ENCODE measurements at places on chromosomes 11 and 22. TPM values are rescaled to one million over a fixed set of nuclear protein-coding genes. Genes with fewer than 3 reads are reported as not detected.

- no peaks in the 10 kb centered on the region for H3K36me3 ChIP-seq
- peaks cover 11% of the 10 kb centered on the region for H3K4me1 ChIP-seq
- H3K4me3 ChIP-seq: no peak overlapping the region
- H3K27ac ChIP-seq: no peak overlapping the region
These were observed 34.4 kb downstream of the TNRC6B start for GRCh38 chr22:40212121-40212520.

GRCh38 chr22:23969071-23969470 is 2.4 kb downstream of the DDTL start:
- no peak overlapping the region for H3K27ac ChIP-seq
- H3K4me1 ChIP-seq: no peaks in the 10 kb centered on the region
- no peaks in the 10 kb centered on the region for H3K27me3 ChIP-seq
- H3K4me3 ChIP-seq: no peak overlapping the region

DNA sequence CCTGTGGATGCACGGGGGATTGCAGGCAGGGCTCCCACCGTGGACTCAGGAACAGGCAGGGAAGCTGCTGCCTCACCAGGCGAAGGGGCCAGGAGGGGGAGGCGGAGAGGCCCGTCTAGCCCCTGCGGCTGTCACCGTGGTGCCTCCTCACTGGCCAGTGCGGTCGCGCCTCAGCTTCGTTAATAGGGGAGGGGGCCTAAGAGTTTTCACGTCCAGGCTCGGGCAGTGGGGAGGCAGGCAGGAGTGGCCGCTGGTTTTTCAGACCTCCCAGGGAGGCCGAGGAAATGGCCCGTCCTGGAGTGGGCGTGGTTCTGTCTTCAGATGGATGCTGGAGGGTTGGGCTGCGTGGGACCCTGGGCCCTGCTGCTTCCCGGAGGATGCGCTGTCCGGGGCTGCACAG is 91.1 kb upstream of the B3GAT1 start:
- no peaks in the 10 kb centered on the region for H3K36me3 ChIP-seq
- no peaks in the 10 kb centered on the region for H3K27me3 ChIP-seq
- H3K4me1 ChIP-seq: no peaks in the 10 kb centered on the region
- no peak overlapping the region for H3K27ac ChIP-seq
- DNase-seq: no peak

GRCh38 chr11:68780829-68781228 is 29.5 kb upstream of the TESMIN start:
- H3K4me3 ChIP-seq: no peak overlapping the region
- H3K4me1 ChIP-seq: no peaks in the 10 kb centered on the region
- no peak overlapping the region for H3K27ac ChIP-seq
- no peaks in the 10 kb centered on the region for H3K27me3 ChIP-seq

DNA sequence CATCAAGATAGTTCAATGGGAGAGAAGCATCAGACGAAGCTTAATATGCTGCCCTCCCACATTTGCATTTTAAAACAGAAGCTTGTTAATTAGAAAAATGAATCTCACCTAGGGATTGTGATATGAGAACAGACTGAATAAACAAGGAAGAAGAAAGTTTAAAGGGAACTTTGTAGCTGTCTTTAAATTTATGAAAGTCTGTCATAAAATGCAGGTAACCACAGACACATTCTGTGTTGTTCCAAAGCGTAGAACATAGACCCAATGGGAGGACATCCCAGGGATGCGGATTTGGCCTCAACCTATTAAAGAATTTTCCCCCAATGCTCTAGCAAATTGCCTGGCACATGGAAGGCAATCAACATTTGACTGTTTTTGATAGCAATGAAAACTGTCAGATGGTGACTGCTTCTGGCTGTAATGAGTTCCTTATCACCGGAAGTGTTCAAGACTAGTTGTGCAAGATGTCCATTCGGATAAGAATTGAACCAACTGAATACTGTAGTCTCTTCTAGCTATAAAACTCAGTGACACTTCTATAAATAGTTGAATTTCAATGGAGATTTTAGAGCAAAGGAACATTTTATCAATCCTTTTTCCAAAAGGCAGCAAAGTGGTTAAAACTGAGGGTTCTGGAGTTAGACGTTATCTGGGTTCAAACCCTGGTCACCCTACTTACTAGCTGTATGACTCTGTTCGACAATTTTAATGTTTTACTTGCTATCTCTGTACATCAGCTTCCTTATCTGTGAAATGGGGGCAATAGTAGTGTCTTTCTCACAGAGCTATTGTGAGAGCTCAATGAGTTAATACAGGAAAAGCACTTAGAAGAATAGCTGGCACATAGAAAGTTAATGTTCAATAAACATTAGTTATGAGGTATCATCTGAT is 64.9 kb downstream of the LIF start:
- no peaks in the 10 kb centered on the region for H3K27me3 ChIP-seq
- H3K36me3 ChIP-seq: no peaks in the 10 kb centered on the region
- DNase-seq: no peak
- H3K4me3 ChIP-seq: no peak overlapping the region

- peak; percentile 44 for DNase-seq
- H3K4me1 ChIP-seq: peaks cover 14% of the 10 kb centered on the region
- no peaks in the 10 kb centered on the region for H3K27me3 ChIP-seq
- H3K27ac ChIP-seq: peak overlapping the region; percentile 20
- no peak overlapping the region for H3K4me3 ChIP-seq
These were observed 25.0 kb downstream of the SWAP70 start for GRCh38 chr11:9688716-9689511.

DNA sequence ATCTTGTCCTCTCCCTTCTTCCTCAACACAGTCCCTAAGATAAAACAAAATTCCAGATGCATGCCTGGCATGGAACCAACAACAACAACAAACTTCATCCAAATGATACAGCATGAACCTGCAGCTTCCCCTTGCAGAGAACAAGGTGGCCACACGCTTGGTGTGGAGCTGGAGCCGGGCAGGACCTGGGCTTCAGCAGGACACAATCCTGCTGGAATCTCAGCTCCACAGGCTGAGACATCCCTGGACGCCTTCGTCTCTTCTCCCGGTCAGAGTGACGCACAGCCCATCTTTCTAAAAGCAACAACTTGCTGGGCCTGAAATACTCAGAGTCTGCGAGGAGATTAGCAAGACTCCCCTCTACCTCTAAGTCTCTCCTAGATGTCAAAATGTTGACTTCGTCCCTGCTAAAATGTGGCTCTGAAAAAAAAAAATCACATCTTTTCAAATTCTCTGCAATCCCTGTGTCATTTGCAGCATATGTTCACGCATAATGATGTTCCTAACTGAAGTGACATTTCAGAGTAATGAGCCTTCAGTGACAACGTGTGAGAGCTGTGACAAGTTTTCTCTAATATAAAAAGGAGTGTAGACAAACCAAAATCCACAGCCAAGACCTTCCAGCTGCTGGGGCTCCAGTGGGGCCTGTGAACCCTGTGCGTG is 1232.3 kb downstream of the TBC1D22A start:
- H3K27me3 ChIP-seq: no peaks in the 10 kb centered on the region
- no peak for DNase-seq
- no peak overlapping the region for H3K27ac ChIP-seq
- H3K36me3 ChIP-seq: no peaks in the 10 kb centered on the region

DNA sequence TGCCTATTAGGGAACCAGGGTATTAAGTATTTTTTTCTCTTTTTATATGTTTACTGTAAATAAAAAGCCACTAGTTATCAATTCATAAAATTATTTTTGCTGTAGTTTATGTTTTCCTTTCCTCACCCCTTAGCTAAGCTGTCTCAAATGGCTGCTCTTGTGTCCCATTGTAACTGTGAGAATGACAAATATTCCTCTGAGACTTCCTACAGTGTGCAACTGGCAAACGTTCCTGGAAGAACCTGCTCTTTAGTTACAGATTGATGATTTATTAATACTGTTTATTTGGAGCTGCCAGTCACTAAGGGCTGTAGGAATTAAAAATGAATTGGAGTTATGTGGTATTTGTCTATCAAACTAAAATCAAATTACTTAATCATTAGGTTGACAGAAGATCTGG is 675.4 kb upstream of the ARHGAP42 start:
- no peak for DNase-seq
- H3K4me3 ChIP-seq: no peak overlapping the region
- no peaks in the 10 kb centered on the region for H3K36me3 ChIP-seq
- H3K4me1 ChIP-seq: peaks cover 5% of the 10 kb centered on the region
- no peaks in the 10 kb centered on the region for H3K27me3 ChIP-seq

DNA sequence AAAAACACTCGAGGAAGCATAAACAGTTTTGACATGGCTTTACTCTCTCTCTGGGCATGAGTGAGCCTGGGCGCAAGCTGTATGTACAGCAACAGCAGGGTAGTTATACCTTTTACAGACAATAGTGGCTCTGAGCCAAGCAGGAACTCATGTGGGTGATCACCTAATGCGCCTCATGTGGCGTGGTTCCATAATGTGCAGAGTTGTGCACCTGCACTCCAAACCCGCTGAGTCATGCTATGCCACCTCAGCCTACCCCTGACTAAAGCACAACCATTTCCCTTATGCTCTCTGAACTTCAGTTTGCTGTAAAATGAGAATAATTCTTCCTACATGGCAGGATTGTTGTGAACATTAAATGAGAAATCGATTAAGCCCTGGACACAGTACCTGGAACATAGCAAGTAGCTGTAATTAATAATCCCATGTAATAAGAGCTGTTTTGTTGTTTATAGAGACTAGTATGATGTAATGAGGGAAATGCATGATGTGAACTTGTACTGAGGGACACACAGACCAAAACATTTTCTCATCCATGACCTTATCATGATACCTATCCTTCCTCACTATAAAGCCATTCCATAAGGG is 71.6 kb downstream of the CCDC34 start:
- no peaks in the 10 kb centered on the region for H3K27me3 ChIP-seq
- peaks cover 28% of the 10 kb centered on the region for H3K4me1 ChIP-seq
- H3K4me3 ChIP-seq: no peak overlapping the region
- no peaks in the 10 kb centered on the region for H3K36me3 ChIP-seq
- DNase-seq: peak; percentile 28

- DNase-seq: no peak
- no peak overlapping the region for H3K27ac ChIP-seq
- no peaks in the 10 kb centered on the region for H3K36me3 ChIP-seq
- H3K4me1 ChIP-seq: peaks cover 3% of the 10 kb centered on the region
- no peak overlapping the region for H3K4me3 ChIP-seq
- no peaks in the 10 kb centered on the region for H3K27me3 ChIP-seq
These were observed 10.3 kb downstream of the OR10D3 start for GRCh38 chr11:124193221-124194010.

GRCh38 chr22:32852395-32853251 is 51.1 kb downstream of the TIMP3 start:
- no peaks in the 10 kb centered on the region for H3K27me3 ChIP-seq
- no peak overlapping the region for H3K27ac ChIP-seq
- H3K4me1 ChIP-seq: no peaks in the 10 kb centered on the region
- no peak overlapping the region for H3K4me3 ChIP-seq

DNA sequence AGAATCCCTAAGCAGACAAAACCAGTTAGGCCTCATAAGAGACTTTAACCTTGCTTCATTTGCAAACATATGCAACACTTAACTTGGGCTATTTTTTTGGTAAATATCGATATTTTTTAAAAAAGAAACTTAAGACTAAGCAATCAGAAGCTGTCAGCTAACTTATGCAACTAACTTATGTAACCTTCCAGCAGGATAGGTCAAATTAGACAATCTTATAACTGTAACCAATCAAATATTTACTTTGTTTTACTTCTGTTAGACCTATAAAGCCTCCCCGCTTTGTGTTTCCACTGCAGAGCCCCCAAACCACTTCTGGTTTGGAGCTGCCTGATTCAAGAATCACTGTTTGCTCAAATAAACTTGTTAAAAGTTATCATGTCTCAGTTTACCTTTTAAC is 8.0 kb downstream of the MSANTD4 start:
- H3K4me1 ChIP-seq: peaks cover 12% of the 10 kb centered on the region
- H3K4me3 ChIP-seq: no peak overlapping the region
- H3K27ac ChIP-seq: no peak overlapping the region
- H3K36me3 ChIP-seq: no peaks in the 10 kb centered on the region
- no peak for DNase-seq

- no peaks in the 10 kb centered on the region for H3K27me3 ChIP-seq
- peak; percentile 62 for DNase-seq
- H3K36me3 ChIP-seq: no peaks in the 10 kb centered on the region
- H3K27ac ChIP-seq: peak overlapping the region; percentile 51
- no peak overlapping the region for H3K4me3 ChIP-seq
These were observed 49.5 kb downstream of the LGR4 start for GRCh38 chr11:27423125-27423524.

DNA sequence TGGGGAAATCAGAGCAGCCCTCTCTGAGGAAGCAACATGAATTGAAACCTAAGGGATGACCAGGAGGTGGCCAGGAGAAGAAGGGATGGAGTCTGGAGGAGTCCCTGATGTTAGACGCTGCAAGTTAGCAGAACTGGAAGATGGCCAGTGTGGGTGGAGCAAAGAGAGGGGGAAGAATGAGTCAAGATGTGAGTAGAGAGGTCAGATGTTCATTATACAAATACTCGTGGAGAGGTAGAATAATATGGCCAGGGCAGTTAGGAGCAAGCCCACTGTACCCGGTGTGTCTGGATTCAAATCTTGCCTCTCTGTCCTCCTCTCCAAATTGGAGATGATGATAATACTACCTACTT is 242.0 kb downstream of the TENM4 start:
- H3K4me3 ChIP-seq: no peak overlapping the region
- DNase-seq: no peak
- no peak overlapping the region for H3K27ac ChIP-seq
- H3K27me3 ChIP-seq: no peaks in the 10 kb centered on the region

DNA sequence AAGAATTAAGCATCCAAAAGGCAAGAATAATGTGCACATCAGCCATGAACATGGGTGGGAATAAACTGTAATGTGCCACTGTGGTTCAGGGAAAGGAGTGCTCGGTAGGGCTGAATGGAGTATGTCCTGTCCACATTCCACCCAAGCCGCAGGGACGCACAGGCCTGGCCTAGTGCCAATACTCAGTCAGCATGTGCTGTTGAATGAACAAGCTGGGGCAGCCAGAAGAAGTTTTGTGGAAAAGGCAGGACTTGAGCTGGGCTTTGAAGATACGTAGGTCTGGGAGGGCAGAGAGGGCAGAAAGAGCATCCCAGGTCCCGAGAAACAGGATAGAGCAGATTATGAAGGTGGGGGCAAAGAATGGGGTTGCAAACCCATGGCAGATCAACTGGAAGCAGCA is 60.0 kb upstream of the PLET1 start:
- H3K27ac ChIP-seq: no peak overlapping the region
- H3K36me3 ChIP-seq: no peaks in the 10 kb centered on the region
- H3K4me3 ChIP-seq: no peak overlapping the region
- H3K4me1 ChIP-seq: peaks cover 20% of the 10 kb centered on the region

GRCh38 chr11:13680501-13681264 is 12.2 kb downstream of the FAR1 start:
- H3K36me3 ChIP-seq: no peaks in the 10 kb centered on the region
- H3K27me3 ChIP-seq: no peaks in the 10 kb centered on the region
- no peak overlapping the region for H3K27ac ChIP-seq
- H3K4me3 ChIP-seq: no peak overlapping the region

GRCh38 chr22:46328797-46329196 is 6.7 kb upstream of the TRMU start:
- no peaks in the 10 kb centered on the region for H3K36me3 ChIP-seq
- H3K4me1 ChIP-seq: no peaks in the 10 kb centered on the region
- H3K27ac ChIP-seq: no peak overlapping the region

DNA sequence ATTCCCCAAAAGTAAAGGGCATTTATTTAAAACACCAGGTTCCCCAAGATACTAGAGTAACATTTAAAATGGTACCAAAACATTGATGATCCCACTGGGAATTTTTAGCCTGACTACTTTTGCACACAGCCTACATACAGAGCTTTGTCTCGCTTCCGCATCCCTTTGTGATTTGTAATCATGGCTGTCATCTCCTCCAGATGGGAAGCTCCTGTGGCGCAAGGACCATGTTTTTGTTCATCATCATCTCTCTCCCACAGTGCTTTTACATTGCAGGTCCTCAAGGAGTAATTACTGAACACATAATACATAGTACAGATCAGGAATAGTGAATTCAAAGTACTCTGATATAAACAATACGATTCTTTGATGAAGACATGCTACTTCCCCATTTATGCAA is 231.2 kb upstream of the MTNR1B start:
- DNase-seq: no peak
- H3K36me3 ChIP-seq: no peaks in the 10 kb centered on the region
- H3K4me1 ChIP-seq: no peaks in the 10 kb centered on the region

The SAAL1 gene
- 15.2 TPM for polyA plus RNA-seq

The GUCY1A2 gene
- polyA plus RNA-seq: 3.3 TPM

The ZBED5 gene
- 29.3 TPM for polyA plus RNA-seq
